ENCODE measurements at places on chromosomes 16 and 17.

GRCh38 chr16:47625115-47625567, 164.0 kb downstream of the PHKB start:
- no peak for DNase-seq

GRCh38 chr17:76458580-76459490, 5.9 kb upstream of the UBE2O start:
- DNase-seq = no peak

DNA sequence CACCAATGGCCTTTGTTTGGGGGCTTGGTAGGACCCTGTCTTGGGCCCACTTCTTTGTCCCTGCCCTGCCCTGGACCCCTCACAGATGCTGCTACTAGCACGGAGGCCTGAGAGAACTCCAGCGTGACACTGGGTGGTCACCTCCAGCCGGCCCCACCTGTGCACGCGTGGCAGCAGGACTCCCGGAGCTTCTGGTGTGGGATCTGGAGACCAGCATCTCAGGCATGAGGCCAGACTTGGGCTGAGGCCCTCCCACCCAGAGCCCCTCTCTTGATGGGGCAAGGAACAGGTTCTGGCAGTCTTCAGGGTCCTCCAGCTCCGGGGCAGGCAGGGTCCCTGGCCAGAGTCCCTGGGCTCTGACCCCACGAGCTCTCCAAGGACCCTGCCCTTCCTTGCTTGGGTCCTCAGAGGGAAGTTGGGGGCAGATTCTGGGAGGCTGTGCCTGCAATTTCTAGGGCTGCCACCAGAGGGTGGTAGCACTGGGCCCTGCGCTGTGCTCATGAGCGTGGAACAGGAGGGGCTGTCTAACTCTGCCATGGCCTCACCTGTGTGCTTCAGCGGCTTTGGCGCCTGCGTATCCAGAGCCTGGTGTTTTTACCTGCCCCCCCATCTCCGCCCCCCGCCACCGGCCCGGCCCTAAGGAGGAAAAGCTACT, 3.1 kb upstream of the BAIAP3 start:
- no peak for DNase-seq

DNA sequence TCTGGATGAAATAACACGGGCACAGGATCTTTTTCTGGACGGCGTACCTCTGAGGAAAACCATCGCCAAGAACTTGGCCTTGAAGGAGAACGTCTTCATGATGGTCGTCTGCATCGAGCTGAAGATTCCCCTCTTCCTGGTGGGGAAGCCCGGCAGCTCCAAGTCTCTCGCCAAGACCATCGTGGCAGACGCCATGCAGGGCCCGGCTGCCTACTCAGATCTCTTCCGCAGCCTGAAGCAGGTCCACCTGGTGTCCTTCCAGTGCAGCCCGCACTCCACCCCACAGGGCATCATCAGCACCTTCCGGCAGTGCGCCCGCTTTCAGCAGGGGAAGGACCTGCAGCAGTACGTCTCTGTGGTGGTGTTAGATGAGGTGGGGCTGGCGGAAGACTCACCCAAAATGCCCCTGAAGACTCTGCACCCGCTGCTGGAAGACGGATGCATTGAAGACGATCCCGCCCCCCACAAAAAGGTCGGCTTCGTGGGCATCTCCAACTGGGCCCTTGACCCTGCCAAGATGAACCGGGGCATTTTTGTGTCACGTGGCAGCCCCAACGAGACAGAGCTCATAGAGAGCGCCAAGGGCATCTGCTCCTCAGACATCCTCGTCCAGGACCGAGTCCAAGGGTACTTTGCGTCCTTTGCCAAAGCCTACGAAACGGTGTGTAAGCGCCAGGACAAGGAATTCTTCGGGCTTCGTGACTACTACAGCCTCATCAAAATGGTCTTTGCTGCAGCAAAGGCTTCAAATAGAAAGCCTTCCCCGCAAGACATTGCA, 68.3 kb upstream of the ENDOV start:
- DNase-seq = no peak

DNA sequence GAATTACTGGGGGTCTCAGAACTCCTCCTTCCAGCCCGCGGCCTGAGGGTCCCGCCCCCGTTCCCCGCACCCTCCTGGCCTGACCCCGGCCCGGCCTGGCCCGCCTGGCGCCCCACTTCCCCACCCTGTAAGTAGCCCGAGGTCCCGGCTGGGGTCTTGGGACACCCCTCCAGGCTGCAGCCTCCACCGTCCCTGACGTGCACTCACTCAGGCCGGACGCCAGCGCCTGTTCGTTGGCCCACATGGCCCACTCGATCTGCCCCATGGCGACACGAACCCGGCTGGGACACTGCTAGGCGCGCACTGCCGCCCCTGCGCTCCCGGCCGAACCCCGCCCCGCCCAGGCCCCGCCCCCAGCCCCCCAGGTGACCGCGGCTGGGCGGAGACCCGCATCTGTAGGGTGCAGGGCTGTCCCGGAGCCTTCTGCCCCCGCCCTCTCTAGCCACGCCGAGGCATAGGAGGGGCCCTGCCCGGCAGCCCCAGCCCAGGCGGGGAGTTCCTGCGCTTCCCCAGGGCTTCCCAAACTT, at the start of gene CYBA:
Gene CYBA, minus strand, starts transcription at position 305 of the 527 bp plus-strand sequence. Its CDS starts 40 bp downstream, at position 265.
- no peak for DNase-seq

DNA sequence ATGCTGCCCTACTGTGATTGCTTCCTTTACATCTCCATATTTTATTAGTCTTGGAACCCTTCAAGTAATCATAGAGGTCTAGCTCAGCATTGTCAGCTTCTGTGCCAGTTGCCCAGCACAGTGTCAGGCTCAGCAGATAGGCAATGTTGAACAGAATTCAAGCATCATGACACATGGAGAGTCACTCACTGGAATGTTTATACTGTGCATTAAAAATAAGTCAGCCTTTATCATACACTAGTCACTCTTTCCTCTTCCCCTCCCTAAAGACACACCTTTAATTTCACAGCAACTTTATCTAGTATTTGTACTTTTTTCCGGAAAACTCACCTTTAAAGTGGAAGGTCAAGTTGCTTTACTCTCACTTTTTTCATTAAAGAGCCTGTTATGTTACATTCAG, 253.8 kb upstream of the CDH11 start:
- no peak for DNase-seq

GRCh38 chr16:66478733-66479511, 51.8 kb downstream of the BEAN1 start:
- DNase-seq = peak; percentile 54

GRCh38 chr16:57333402-57333801, 25.2 kb upstream of the CCL22 start:
- no peak for DNase-seq

DNA sequence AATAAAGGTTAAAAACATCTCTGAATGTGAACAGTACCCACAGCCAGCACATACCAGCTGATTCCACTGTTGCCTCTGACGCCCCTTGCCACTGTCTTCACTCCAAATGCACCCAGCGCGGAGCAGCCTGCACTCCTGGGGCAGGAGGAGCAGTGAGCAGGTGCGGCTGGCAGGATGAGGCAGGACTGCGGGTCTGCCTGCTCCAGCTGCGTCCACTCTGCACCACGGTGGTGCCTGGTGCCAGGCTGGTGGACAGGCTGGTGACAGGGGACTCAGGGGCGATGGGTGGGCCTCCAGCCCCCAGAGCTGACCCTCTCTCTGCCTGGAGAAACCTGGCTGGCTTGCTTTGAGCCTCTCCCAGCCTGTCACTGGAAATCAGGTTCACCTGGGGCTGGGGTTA, 9.4 kb downstream of the RAB40B start:
- no peak for DNase-seq

DNA sequence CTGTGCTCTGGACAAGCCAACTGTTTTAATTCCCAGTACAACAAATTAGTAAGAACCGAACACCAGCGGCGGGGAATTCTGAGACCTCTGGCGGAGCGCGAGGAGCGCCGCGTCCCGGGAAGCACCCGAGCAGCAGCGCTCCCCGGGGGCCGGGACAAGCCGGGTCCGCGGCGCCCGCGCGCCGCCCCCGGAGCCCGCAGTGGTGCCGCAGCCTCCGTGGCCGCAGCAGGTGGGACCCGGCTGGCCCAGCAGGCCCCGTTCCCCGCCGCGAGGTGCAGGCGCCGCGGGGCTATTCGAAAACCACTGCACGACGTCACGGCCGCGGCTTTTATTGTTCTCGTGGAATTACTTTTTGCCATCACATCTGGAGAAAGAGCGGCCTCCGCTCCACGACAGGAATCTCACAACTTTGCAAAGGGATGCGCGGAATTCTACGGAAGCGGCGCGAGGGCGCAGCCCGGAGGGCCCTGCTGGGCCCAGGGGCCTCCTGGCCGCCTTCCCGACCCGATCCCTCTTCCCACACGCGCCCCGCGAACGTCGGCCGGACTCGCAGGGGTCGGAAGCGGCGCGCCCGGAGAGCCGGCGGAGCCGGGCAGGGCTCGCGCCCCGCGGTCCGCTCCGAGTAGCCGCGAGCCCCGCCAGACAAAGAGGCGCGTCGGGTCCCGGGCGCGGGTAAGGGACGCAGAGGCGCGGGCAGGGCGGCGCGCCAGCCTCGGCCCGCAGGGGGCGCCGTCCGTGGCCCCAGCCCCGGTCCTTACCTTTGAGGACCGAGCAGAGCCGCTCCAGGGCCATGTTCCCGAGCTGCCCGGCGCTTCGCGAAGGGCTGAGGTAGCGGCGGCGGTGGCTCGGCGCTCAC, 696 bp downstream of the NETO2 start:
- DNase-seq = peak; percentile 93

DNA sequence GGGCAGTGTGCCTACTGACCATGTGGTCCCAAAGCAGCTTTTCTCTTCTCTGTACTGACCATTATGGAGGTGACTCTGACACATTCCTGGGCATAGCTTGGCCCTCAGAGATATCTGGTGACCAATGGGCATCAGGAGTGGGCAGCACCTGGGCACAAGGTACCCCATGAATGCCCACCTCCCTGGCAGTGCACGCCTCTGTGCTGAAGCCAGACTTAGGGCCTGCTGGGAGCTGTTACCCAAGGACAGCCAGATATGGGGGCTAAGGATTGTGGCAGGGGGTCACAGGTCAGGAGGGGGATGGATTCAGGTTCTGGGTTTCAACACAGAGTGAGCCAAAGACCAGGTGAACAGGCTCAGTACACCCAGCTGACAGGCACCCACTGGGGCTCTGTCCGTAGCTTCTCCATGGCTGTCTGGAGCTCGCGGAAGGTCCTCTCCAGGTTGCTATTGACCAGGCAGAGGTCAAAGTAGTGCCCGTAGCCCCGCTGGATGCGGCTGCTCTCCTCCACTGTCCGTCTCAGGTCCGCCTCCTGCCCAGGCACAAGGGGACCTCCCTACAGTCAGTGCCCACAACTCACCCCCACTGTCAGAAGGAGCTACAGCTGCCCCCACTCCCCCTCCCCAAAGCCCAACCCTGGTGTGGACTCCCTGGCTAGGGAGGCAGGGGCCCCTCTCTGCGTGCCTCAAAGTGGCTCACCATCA, 29.7 kb downstream of the MPP2 start:
- DNase-seq = no peak

DNA sequence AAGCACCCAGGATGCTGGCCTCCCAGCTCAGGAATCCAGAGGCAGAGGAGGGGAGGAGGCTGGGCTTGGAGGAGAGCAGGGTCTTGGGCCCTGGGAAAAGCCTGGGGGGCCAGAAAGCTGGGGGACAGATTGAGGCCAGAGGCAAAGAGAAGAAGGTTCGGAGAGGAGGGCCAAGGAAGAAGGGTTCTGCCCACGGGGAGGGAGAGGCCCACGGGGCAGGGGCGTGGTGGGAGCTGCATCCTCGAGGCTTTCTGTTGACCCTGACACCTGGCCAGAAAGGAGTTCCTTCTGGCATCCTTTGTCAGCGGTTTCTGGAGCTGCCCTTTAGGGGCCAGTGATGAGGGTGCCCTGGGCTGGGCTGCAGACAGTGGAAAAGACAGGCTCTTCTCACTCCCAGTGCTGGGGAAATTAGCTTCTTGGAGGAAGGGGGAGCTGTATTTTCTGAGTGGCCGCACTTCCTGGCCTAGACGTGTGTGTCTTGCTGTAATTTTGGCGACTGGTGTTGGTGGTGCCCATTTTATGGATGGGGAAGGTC, 308.7 kb downstream of the SEC14L1 start:
- no peak for DNase-seq

Data from retina (tissue), 1 donor.